Stimulated activated CD4-positive, alpha-beta T cell treated with anti-CD3 and anti-CD28 coated beads, Interleukin-1b, Interleukin-23, amount 100 ng/mL, for 48 hours (primary cell): ENCODE measurements at places on chromosomes 3 and 15.
A peak's percentile ranks its signal among the peaks of the same experiment; 100 is the strongest.

DNA sequence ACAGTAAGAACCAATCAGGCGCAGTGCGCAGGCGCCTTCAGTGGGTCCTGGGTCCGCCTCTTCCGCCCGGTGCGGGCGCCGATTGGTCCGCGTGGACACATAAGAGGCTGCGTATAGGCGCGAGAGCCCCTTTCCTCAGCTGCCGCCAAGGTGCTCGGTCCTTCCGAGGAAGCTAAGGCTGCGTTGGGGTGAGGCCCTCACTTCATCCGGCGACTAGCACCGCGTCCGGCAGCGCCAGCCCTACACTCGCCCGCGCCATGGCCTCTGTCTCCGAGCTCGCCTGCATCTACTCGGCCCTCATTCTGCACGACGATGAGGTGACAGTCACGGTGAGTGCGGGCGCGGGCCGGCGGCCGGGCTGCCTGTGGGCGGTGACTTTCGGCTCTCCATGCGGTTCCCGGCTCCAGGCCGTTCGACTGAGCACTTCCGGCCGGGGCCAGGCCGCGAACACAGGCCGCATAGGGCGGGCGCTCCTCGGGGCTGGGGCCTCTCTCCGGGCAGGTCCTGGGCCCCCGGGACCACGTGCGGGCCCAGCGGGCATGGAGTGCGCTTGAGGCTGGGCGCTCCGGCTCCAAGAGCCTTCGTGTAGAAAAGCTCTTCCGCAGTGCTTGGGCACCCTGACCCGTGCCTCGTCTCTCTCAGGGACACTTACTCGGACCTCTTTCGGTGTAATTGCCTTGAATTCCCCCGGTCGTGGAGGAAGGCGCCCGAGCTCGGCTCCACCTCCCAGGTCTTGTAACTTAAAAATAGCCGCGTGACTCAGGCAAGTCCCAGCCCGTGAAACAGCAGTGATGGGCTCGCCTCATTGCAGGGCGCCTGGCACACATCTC is at the start of gene RPLP1:
TSS of gene RPLP1 (plus strand) at position 127 of the 830 bp plus-strand sequence. CDS start at position 258, 131 bp downstream.
- peak; percentile 96 for DNase-seq

- DNase-seq: no peak
Observed at GRCh38 chr3:106097817-106098435, 229.1 kb upstream of the CBLB start.

GRCh38 chr3:62095756-62096155 is 277.6 kb downstream of the FEZF2 start:
- no peak for DNase-seq

- DNase-seq: no peak
Observed at GRCh38 chr15:31238906-31239305, 87.7 kb upstream of the KLF13 start.

DNA sequence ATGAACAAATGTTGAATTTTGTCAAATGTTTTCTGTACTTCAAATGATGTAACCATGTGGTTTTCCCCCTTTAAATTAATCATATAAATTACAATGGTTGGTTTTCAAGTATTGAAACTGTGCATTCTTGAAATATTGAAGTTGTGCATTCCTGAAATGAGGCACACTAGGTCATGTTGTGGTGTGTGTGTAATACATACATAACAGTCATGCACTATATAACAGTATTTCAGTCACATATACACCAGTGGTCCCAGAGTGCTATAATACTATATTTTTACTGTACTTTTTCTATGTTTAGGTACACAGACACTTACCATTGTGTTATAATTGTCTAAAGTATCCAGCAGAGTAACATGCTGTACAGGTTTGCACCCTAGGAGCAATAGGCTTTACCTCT is 11.0 kb upstream of the IQCF5 start:
- DNase-seq: no peak

- no peak for DNase-seq
Observed at GRCh38 chr3:70771426-70772147, 459.1 kb upstream of the MDFIC2 start.

DNA sequence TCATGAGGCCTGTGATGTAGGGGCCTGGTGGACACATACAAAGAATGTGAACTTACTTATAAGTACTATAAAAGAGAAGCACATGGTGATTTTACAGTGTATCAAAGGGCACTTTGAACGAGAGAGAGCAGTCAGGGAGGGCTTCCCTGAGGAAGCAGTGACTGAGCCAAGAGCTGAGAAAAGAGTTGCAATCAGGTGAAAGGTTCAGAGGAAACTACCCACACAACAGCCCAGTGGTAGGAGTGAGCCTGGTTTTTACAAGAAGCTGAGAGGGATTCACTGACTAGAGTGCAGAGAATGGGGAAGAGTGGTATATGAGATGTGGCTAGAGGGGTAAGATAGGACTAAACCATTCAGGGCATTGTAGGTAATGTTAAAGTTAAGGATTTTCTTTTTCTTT is 57.1 kb downstream of the CALML4 start:
- no peak for DNase-seq

GRCh38 chr3:36656873-36657272 is 107.5 kb downstream of the DCLK3 start:
- DNase-seq: no peak

DNA sequence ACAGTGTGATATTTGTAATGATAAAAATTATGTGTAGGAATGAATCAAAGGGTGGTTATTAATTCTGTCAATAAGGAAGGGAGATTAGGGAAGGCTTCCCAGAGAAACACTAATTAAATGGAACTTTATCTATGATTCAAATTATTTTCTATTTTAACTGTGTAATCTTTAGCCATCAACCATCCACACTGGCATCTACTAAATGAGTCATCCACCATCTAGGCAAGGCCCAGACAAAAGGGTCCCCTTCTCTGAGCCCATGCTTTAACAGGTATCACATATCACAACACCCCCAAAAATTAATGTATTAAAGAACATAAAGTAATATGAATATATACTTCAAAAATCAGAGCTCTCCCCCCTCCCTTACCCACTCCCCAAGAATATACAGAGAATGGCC is 19.9 kb upstream of the TPM1 start:
- no peak for DNase-seq

- no peak for DNase-seq
Observed at GRCh38 chr15:60634815-60635214, 155.9 kb upstream of the ICE2 start.

DNA sequence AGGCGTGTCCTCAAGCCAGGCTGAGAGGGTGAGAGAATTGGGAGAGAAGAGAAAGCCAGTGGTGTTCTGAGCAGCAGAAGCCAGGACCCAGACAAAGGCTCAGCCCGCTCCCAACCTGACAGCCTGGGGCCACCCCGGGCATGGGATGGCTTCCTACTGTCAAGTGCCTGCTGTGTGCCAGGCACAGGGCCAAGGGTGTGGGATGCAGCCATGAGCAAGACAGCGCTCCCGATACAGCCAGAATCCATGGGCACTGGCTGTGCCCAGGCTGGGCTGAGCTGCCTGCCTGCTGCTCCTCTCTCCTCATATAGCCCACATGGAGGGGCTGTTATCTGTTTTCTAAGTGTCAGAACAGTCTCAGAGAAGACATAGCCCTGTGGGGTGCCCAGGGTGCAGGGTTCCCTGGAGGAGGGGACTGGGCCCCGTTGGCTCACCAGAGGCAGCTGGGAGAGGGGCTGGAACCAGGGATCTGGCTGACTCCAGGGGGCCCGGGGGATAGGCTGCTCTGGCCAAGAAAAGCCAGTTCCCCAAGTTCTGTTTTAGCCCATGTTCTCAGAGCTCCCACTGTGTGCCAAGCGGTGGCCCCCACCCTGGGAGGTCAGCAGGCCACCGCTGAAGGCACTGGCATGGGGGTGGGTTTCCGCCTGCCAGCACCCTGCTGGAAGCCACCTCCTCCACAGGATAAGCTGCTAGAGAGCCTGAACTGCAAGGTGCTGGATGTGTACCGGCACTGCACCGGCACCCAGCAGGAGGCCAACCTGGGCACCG is 39.0 kb downstream of the CFAP100 start:
- DNase-seq: no peak

DNA sequence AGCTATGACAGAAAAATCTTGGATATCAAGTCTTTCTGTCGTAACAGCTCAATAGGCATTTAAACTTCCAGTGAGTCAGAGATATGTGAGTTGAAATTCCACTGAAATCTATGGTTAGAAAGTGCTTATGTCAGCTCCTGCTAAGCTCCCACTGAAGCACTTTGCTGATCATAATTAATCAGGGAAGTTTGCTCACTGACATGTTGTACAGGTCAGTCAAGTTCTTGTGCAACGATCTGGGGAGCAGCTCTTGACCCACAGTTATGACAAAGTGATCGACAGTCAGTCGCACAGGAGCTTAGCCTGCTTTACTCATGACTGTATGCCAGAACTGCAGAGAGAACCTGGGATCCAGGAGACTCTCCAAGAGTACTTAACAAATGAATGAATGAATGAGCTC is 453.5 kb downstream of the SOX2 start:
- no peak for DNase-seq

GRCh38 chr3:19342389-19342788 is 194.1 kb downstream of the KCNH8 start:
- no peak for DNase-seq

- DNase-seq: no peak
Observed at GRCh38 chr3:185400866-185401265, 37.9 kb downstream of the MAP3K13 start.

DNA sequence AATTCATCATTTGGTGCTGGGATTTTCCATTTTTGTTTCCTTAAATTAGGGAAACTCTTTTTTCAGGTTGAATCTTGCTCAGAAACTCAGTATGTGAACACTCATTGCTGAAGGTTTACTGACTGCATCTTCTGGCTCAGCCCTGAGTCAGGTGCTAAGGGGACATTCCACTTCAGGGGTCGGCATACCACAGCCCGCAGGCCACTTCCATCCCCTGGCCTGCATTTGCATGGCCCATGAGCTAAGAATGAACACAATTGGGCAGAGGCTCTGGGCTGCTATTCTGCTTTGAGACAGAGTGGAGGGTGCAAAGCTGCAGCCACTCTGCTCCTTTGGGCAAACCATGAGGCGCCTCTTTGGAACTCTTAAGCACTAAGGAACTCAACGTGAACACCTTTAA is 165.0 kb downstream of the FEZF2 start:
- DNase-seq: no peak

DNA sequence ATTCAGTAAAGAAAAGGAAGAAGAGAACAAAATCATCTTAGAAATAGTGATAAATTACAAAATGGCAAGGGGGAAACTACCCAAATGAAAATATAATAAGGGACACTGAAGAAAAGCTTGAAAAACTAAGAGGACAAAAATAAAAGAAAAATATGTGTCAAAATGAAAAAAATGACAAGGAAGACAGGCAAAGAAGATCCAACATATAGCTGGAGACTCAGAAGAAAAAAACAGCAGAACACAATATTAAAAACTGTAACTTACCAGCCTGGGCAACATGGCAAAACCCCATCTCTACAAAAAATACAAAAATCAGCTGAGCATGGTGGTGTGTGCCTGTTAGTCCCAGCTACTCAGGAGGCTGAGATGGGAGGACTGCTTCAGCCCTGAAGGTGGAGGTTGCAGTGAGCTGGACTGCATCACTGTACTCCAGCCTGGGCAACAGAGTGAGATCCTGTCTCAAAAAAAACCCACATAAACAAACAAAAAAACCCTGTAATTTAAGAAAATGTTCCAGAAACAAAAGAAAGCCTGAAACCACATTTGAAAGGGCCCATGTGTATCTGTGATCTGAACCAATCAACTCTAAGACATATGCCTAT is 93.2 kb downstream of the ANO10 start:
- DNase-seq: no peak

DNA sequence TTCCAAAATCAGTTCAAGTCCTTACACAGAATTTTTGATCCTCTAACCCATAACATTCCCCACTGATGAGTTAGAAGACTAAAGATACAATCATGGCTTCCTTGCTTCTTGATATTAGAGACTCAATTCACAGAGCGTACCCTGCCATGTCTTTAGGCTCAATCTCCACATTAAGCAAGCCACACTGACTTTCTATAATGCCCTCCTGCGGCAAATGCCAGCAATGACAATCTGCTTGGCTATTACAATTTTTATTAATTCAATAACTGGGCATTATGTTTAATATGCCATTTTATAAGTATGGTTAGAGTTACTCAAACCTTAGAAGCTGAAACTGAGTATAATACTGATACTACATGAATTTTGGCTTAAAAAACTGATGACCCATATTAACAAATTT is 479.7 kb upstream of the NR2F2 start:
- no peak for DNase-seq

- no peak for DNase-seq
Observed at GRCh38 chr3:24686808-24687207, 192.2 kb upstream of the THRB start.

GRCh38 chr3:183537295-183537730 is 18.2 kb downstream of the KLHL6 start:
- DNase-seq: no peak

GRCh38 chr15:42604894-42605744 is 29.7 kb downstream of the STARD9 start:
- DNase-seq: no peak

- no peak for DNase-seq
Observed at GRCh38 chr3:134002306-134002705, 27.4 kb downstream of the SLCO2A1 start.
